8988T (cell line): ENCODE measurements at places on chromosomes 11 and 22.

DNA sequence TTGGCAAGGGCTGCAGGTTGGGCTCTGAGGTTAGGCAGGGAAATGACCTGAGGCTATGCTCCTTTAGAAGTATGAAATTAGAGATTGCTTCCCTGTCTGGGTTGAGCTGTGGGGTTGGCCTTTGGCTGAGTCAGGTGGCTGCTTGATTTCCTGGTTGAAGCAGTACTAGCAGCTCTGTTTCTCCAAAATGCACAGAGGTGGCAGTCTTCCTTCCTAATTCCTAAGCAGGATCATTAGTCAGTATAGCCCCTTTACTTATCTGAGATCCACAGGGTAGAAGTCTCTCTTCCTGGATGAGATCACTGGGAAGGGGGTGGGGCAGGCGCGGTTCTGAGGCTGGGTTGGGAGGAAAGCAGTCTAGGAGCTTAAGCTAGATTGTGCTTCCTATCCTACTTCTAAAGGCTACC is 1917.5 kb downstream of the LRRC4C start:
- DNase-seq, result no peak

DNA sequence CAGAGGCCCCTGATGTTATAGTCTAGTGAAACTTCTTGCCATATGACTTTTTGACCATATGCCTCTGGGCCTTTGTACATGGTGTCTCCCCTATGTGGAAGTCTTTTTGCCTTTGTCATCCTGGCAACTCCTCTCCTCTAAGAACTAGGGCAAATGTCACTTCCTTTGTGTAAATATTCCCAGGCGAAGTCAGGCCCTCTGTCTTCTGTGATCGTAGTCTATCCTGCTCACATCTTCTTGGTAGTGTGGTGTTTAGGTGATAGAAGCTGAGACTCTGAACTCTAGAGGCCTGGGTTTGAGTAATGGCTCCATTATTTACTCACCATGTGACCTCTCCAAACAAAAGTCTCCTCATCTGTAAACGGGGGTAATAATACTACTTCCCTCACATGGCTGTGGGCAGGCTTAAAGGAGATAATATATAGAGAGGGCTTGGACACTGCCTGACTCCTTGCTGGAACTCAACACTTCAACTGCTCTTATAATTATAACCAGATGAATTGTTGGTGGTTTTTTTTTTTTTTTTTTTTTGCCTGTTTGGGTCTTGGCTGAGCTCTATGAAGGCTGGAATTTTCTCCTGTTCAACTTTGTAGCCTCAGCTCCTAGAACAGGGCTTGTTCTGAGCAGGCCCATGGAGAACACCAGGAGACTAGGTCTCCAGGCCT is 43.8 kb downstream of the INSC start:
- DNase-seq, result no peak

GRCh38 chr22:22414266-22414665 is 94.3 kb downstream of the ZNF280B start:
- DNase-seq, result no peak

DNA sequence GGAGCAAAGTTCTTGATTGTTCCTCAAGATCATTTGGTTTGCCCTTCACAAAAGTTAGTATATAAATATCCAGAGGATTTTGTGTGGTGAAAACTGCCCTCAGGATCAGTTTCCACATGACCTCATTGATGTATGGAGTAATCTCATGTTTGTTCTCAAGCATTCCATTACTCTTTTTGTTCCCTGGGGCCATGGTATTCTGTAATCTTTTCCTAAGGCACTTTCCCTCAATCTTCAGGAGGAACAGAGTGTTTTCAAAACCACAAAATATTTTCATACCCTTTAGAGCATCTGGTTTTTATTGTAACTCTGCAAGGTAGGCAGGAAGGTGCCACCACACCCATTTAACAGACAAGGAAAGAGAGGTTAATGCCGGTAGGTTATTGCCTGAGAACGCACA is 99.6 kb downstream of the FAM181B start:
- no peak for DNase-seq

DNA sequence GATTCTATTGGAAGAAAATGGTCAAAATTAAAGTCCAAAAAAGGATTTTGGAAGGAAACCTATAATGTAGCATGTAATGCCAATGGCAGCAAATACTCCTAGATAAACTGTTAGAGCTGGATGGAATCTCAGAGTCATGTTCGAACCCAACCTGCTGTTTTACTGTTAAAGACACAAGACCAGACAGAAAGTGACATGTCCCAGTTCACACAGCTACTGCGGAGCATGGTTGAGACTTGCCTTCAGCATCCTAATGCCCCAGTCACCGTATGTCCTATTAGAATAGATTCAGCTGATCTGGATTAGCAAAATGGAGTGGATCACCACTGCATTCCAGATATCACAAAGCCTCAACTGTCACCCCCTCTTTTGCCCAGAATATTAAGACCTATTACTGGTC is 14.9 kb downstream of the PISD start:
- DNase-seq, result no peak

DNA sequence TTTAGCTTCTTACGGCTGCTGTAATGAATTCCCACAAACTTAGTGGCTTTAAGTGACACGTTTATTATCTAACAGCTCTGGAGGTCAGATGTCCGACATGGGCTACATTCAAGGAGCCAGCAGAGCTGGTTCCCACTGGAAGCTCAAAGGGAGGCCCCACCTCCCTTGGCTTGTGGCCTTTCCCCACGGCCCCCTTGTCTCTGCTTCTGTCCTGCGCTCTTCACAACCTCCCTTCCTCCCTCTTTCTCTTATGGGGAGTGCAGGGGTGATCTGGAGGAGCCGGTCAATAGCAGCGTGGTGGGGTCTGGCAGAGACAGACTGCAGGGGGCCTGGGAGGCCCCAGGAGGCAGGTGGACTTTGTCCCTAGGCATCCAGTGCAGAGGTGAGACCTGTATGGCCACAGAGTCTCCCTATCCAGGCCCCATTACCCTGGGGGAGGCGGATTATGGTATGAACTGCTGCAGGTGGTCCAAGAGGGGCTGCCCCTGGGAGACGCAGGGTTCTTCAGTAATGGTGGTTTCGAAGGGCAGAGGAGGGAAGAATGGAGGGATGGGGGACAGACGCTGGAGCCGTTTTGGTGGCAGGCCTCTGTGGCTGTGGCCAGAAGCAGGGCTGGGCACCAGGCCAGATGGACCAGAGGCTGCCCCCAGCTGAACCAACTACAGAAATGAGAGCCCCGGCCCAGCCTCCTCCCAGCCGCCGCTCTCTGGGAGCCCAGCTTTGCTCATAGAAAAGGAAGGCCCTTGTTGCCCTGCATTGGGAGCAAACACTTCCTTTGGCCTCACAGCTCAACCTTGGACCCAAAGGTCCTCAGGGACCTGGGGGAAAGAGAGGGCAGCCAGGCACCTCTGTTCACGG is 30.7 kb upstream of the KCNQ1OT1 start:
- DNase-seq, result no peak

- no peak for DNase-seq
These were observed 58.2 kb downstream of the YAP1 start for GRCh38 chr11:102168481-102168880.

DNA sequence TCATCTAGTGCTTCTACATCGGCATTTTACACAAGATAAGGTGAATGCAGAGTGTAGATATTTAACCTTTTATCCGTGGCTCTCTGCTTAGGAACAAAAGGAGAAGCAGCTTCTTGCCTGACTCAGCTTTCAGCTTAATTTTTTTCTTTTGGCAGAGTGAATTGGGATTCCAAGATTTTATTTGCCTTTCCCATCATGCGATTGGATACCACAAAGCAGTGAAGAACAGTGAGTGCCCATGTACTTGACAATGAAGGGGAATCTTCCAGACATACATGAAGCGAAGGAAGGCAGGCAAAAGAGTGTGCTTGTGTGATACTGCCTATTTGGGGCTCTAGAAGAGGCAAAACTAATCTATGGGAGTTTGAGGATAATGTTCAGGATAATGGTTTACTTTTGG is 17.0 kb upstream of the CHKA start:
- DNase-seq, result no peak

DNA sequence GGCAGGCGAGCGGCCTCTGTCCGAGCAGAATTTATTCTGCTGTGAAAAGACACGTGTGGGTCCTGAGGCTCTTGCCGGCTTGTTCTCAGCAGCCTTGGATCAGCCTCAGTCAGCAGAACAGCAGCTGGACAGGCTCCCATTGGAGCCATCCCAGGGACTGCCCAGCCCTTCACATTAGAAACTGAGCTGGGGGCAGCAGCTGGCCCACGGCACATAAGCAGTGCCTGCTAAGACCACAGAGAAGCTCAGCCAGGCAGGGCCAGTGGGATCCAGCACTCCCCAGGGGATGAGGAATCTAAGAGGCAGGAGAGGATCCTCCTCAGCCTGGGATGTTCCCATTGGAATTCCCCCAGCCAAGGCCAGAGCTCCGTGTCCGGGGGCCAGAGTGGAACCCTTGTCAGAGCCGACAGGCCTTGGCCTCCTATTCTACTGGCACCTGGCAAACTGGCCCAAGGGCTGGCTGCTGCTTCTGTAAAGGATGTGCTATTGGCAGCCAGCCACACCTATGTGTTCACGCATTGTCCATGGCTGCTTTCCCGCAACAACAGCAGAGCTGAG is 18.2 kb downstream of the RTN4R start:
- DNase-seq, result no peak

- no peak for DNase-seq
These were observed 397.0 kb downstream of the NTM start for GRCh38 chr11:131767421-131767820.

DNA sequence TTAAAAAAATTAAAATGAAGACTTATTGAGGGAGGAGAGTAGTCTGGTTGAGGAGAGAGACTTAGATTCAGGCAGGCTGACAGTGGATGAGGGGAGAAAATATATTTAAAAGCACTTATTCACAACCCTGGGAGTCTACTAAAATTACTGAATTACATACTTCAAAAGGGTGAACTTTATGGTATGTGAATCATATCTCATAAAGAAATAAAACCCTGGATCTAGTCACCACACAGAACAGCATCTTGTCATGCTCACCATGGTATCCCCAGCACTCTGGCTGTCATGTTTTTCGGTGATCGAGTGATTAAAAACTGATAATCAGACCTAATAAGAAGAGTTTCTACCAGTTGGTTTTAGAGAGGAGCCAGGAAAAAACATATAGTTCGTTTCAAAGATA is 11.0 kb downstream of the TEAD1 start:
- DNase-seq, result no peak

- DNase-seq, result peak; percentile 100
These were observed 1.3 kb downstream of the EHBP1L1 start for GRCh38 chr11:65576867-65577755.

- no peak for DNase-seq
These were observed 10.4 kb upstream of the LAYN start for GRCh38 chr11:111530091-111530490.

GRCh38 chr11:28697920-28698827 is 590.0 kb downstream of the METTL15 start:
- DNase-seq, result peak; percentile 21

GRCh38 chr11:118644496-118644895 is 35.0 kb downstream of the TREH start:
- DNase-seq, result no peak

DNA sequence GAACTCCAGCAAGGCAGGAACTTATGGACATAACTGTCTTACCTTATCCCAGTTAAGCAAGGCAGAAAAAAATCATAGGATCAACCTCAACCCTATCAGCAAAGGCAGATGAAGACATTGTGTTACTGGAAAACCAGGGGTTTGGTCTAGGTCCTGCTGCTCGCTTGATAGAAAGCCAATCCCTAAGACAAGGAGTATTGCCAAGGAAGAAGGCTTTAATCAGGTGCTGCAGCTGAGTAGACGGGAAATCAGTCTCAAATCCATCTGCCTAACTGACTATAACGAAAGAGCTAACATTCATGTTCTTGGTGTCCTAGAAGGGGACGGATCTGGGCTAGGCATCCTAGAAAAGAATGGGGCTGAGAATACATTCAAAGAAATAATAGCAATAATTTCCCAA is 1158.7 kb upstream of the CNTN5 start:
- no peak for DNase-seq

GRCh38 chr22:45154383-45154782 is 9.3 kb upstream of the NUP50 start:
- DNase-seq, result no peak

DNA sequence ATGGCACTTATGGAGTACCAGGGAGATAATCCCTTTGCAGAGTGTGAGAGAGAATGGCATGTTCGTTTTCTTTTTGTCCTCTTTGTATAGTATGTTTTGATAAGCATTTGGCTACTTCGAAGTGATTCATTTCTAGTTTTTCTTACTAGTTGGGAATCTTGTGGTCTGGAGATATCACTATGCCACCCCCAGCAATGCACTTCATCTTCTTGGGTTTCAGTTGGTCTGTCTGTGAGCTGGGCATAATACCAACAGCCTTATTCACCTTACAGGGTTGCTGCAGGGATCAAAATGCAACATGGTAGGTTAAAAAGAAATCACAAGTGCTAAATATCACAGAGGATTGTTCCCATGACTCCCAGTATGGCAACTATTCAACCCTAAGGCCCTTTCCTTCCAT is 387.8 kb upstream of the CADM1 start:
- DNase-seq, result no peak

GRCh38 chr11:26348776-26349175 is 16.8 kb downstream of the ANO3 start:
- no peak for DNase-seq

DNA sequence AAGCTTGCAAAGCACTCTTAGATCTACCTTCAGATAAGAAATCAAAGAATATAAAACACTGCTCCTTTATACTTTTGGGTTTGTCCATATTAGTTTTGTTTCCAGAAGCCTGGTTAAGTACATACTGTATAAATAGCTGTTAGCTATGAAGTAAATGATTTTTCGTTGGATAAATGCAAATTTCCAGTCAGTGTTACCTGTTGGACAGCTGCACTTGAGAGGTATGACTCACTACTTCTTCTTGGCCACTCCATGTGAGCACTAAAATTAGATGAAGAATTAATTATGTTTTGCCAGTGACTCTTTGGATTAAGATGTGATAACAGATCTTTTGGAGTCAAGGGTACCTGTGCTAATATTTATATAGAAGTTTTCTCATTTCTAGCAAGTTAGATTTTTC is 9.5 kb upstream of the TSG101 start:
- DNase-seq, result no peak

DNA sequence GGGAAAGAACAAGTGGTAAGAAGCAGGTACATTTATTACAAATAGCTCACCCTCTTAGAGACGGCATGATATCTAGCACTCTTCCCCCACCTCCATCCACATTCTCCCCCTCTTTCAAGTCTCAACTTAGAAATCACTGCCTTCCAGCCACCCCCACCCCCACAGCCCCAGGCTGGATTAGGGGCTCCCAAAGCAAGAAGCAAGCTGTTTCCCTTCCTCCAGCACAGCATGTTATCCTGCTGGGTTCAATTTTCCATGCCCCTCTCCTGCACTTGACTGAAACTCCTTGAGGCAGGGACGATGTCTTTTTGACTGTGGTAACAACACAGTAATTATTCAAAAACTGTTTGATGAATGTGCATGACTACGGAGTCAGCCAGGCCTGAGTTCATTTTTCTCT is 350.7 kb downstream of the LARGE1 start:
- no peak for DNase-seq

DNA sequence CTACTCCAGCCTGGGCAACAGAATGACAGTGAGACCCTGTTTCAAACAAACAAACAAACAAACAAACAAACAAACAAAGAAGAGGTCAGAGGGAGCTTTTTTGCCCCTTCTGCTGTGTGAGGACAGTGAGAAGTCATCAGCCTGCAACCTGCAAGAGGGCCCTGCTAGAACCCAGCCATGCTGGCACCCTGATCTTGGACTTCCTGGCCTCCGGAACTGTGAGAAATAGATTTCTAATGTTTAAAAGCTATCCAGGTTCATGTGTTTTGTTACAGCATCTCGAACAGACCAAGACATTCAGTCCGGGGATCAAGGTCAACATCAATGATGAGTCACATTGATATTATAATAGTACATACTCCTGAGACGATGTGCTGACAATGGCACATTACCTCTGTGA is 41.4 kb upstream of the GRAMD1B start:
- DNase-seq, result no peak

GRCh38 chr11:128757235-128757711 is 63.4 kb downstream of the FLI1 start:
- DNase-seq, result no peak
